ENCODE measurements at places on chromosomes 7 and 10. TPM values are rescaled to one million over a fixed set of nuclear protein-coding genes. Genes with fewer than 3 reads are reported as not detected.
A peak's percentile ranks its signal among the peaks of the same experiment; 100 is the strongest.

DNA sequence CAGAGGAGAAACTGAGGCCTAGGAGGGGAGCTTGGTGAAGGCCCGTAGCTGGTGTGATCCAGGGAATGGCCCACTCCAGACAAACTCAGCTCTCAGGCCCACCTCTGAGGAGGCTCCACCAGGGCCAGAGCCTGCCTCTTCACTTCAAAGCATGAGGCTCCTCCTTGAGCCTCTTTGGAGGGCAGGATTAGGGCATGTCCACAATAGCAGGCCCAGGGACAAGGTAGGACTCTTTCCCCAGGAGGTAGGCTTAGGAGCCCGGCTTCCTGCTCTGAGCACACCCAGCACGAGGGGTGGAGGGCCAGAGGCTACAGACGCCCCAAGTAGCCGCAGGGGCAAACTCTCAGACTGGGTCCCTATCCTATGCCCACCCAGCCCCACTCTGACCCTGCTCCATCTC is 164.6 kb upstream of the ZMIZ1 start:
- no peak for DNase-seq

DNA sequence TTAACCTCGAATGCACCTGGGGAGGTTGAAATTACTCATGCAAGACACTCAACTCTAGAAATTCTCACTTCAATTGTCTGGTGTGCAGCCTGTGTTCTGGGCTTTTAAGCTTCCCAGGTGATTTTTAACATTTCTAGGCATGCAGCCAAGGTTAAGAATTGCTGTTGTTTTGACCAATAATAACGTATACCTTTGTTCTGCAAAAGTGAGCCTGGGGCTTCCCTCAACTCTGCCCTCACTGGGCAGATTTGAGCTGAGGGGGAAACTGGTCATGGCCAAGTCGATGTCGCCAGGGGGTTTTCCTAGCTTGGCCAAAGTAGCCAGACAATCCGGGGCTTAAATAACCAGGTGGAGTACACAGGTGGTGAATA is 568 bp downstream of the PRSS2 start:
- no peak for DNase-seq

A1CF gene
- not detected for total RNA-seq

- DNase-seq: peak; percentile 26
Observed at GRCh38 chr10:132366006-132366405, 31.0 kb upstream of the PWWP2B start.

DGKI gene
- total RNA-seq: 0.14 TPM

PPP1R9A gene
- 10.9 TPM for total RNA-seq

DNA sequence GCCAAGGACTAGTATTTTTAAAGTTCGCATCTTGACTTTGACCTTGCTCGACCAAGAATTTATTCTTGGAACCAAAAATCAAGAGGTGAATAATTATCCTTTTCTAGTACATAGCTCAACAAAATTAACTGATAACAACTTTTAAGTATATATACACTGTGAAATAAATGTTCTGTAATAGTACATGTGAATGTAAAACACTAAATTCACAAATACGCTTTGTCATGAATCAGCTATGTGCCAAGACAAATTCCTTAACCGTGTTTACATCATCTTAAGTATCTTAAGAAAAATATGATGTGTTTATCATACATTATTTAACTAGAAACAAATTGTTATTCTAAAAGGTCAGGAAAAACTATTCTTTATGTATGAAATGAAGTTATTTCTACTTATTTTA is 83.3 kb downstream of the CUL2 start:
- DNase-seq: no peak

C10orf143 gene
- total RNA-seq: 2.3 TPM

- DNase-seq: no peak
Observed at GRCh38 chr10:132965411-132966057, 23.2 kb upstream of the CFAP46 start.

GRCh38 chr10:7320072-7320471 is 90.8 kb downstream of the SFMBT2 start:
- DNase-seq: no peak

GRCh38 chr10:110311357-110311949 is 6.7 kb upstream of the SMNDC1 start:
- DNase-seq: peak; percentile 62

HTR7 gene
- total RNA-seq: 34.3 TPM

RARRES2 gene
- total RNA-seq: 223 TPM

DNA sequence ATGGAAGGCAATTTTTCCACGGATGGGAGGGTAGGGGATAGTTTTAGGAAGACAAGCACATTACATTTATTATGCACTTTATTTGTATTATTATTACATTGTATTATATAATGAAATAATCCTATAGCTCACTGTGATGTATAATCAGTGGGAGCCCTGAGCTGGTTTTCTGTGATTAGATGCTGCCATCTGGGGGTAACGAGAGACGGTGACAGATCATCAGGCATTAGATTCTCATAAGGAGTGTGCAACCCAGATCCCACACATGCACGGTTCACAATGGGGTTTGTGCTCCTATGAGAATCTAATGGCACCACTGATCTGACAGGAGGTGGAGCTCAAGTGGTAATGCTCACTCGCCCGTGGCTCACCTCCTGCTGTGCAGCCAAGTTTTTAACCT is 103.9 kb upstream of the STK17A start:
- no peak for DNase-seq

DNA sequence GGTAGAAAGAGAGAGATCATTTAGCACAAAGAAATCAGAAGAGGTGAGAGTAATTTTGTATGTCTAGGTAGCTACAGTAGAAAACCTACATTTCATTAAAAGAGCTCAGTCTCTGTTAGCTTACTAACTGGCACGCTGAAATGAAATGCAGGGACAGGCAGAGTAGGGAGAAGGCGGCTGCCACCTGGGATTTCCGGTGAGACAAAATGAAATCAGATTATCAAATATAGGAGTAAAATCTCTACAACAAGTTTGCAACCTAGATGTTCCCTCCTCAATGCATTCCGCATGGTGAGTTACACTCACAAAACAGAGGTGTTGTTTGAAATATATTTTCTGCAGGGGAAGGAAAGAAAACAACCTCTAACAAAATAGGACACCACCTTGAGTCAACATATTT is 55.9 kb downstream of the VOPP1 start:
- DNase-seq: no peak

- peak; percentile 55 for DNase-seq
Observed at GRCh38 chr7:27080844-27081436, 14.9 kb downstream of the HOXA1 start.

Data from H7 (cell line).